ENCODE measurements at places on chromosomes 3 and 15. TPM values are rescaled to one million over a fixed set of nuclear protein-coding genes. Genes with fewer than 3 reads are reported as not detected.

SUSD5 gene
- 4.1 TPM for total RNA-seq

AMT gene
- total RNA-seq = 0.66 TPM

ZNF197 gene
- total RNA-seq = 18.3 TPM

RHCG gene
- total RNA-seq = not detected

GRAMD1C gene
- total RNA-seq = 7.6 TPM

GATA2 gene
- 5.6 TPM for total RNA-seq

RGMA gene
- total RNA-seq = 0.22 TPM

POLQ gene
- total RNA-seq = 6.5 TPM

TP63 gene
- total RNA-seq = under 0.01 TPM

RAB27A gene
- total RNA-seq = 13.8 TPM

CPOX gene
- total RNA-seq = 29.6 TPM

CCDC9B gene
- 46.2 TPM for total RNA-seq

MYH15 gene
- total RNA-seq = 0.62 TPM

GP9 gene
- total RNA-seq = not detected

TBC1D2B gene
- total RNA-seq = 26.7 TPM

GOLGA8T gene
- total RNA-seq = not detected

DLL4 gene
- 0.66 TPM for total RNA-seq

FEZF2 gene
- total RNA-seq = not detected

APOD gene
- total RNA-seq = 0.11 TPM

NCEH1 gene
- total RNA-seq = 28.1 TPM

CNTN6 gene
- not detected for total RNA-seq

ESYT3 gene
- total RNA-seq = 6.5 TPM

INAFM2 gene
- 10.1 TPM for total RNA-seq

IL5RA gene
- total RNA-seq = not detected

OR5K2 gene
- total RNA-seq = not detected

RASA2 gene
- total RNA-seq = 16.9 TPM

LSAMP gene
- total RNA-seq = 1.00 TPM

FETUB gene
- not detected for total RNA-seq

NLGN1 gene
- 20.1 TPM for total RNA-seq

XYLB gene
- 5.4 TPM for total RNA-seq

Data from uterine smooth muscle cell (primary cell).